Activated CD8-positive, alpha-beta memory T cell treated with anti-CD3 and anti-CD28 coated beads for 4 hours (primary cell): ENCODE measurements at places on chromosomes 11 and 22.

DNA sequence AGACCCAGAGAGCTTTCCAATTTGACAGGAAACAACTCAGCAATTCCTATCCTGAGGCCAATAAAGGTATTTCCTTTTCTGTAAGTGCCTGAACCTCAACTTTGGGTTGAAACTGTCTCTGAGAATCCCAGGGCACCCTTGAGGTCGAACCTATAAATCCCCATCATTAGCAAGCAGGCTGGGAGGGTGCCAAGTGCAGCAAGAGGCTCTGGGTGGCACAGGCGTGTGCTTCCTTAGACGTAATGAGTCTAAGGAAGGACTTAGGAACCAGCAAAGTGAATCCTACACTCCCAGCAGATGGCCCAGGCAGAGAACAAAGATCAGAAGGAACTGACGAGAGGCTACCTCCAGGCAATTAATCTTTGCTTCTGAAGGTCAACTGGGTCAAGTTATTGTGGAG is 234.3 kb upstream of the NARS2 start:
- DNase-seq, result no peak

GRCh38 chr11:38582151-38582550 is 1984.1 kb upstream of the RAG2 start:
- DNase-seq, result no peak

- no peak for DNase-seq
Observed at GRCh38 chr11:16410479-16410878, 54.1 kb upstream of the SOX6 start.

DNA sequence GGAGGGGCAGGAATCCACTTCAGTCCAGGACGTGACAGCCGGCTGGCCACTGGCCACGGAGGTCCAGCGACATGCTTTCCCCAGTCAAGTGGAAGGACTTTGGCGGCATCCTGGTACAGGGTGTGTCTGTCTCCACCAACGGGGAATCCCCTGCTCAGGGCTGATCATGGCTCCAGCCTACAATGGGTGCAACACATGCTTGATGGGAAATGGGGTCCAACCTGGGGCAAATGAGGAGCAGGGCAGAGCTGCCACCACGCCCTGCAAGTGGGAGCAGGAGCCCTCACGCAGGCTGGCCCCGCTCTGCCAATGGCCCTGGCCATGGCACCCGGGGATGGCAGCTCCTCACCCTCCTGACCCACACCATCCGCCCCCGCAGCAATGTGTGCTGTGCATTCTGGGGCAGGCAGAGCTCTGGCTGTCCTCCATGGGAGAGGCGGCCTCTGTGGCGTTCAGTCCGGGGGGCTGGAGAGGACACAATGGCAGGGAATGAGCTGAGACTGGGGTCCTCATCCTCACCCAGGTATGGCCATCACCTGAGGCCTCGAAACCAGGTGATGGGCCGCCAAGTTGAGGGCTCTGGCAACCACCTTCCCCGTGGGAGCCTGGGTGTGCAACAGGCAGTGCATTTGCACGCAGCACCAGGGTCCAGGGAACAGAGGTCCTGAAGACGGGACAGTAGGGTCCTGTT is 5.8 kb upstream of the SEPTIN5 start:
- DNase-seq, result no peak

GRCh38 chr11:8765294-8765693 is 82.7 kb downstream of the RPL27A start:
- no peak for DNase-seq

GRCh38 chr11:16817351-16817750 is 78.9 kb downstream of the C11orf58 start:
- DNase-seq, result no peak

DNA sequence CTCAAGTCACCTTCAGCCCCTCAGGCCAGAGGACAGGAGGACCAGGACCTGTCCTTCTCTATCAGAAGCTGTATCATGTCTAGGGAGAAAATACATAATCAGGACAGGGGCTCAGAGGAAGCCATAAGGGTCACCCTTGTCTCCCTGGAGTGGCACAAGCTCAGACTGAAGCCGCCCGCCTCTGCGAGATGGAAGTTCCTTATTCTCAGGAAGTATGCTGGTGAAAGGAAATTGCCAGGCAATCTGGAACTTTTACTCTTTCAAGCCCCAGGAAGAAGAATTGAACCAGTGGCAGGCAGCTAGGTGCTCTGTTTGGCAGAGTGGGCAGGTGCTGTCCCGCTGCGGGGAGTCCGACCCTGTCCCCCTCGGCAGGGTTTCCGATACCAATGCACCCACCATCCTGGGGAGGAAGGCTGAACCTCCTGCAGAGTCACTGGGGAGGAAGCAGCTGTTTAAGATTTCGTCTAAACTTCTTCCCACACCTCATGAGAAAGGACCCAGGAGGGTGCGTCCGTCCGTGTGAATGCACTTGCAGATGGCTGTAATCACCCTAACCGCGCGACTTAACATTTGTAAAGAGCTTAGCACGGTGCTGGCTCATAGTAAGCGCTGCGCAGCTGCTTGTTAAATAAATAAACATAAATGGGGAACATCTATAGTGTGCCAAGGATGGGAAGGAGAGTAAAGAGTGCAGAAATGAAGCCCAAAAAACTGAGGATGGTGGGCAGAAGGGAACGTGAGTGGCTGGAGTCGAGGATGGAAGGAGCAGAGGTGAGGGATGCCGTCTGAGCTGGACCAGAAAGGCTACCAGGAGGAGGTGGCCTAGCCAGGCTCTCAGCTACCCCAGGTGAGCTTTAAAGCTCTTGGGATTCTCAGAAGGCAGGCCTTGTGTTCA is 5.0 kb upstream of the ANO1 start:
- no peak for DNase-seq

DNA sequence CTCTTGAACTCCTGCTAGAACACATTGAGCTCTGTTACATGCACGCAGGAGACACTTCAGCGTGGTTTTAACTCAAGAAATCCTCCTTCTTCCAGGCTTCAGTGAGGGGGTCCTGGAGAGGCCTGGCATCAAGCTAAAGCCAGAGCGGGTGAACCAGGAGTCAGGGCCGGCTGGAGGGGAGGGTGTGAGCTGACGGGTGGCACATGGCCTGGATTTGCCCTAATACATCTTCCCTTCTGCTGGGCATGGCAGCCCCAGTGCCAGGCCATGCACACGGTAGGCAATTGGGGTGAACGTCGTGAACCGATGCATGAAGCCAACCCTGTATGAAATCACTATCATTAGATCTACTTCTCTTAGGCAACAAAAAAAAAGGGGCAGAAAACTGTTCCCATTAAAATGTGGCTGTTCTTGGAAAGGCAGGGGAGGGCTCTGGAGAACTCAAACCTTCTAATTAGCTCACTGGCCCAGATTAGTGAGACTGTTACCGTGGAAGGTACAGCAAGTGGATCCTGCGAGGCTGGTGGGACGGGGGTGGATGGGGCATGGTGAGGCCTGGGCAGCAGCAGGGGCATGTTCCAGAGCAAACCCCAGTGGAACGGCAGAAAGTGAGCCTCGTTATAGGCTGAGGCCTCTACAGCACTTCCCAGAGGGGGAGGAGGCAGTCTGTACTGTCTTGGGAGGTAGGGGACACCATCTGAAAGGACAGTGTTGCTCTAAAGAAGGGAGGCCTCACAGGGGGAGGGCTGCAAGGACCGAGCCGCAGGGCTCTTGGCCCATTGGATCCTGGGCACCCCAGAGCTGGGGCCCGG is 10.6 kb downstream of the IFT27 start:
- DNase-seq, result no peak

- no peak for DNase-seq
Observed at GRCh38 chr11:78759071-78759470, 184.4 kb upstream of the NARS2 start.

GRCh38 chr11:15175831-15176230 is 61.1 kb downstream of the INSC start:
- DNase-seq, result no peak

GRCh38 chr11:44977493-44977984 is 26.9 kb upstream of the TP53I11 start:
- DNase-seq, result no peak

DNA sequence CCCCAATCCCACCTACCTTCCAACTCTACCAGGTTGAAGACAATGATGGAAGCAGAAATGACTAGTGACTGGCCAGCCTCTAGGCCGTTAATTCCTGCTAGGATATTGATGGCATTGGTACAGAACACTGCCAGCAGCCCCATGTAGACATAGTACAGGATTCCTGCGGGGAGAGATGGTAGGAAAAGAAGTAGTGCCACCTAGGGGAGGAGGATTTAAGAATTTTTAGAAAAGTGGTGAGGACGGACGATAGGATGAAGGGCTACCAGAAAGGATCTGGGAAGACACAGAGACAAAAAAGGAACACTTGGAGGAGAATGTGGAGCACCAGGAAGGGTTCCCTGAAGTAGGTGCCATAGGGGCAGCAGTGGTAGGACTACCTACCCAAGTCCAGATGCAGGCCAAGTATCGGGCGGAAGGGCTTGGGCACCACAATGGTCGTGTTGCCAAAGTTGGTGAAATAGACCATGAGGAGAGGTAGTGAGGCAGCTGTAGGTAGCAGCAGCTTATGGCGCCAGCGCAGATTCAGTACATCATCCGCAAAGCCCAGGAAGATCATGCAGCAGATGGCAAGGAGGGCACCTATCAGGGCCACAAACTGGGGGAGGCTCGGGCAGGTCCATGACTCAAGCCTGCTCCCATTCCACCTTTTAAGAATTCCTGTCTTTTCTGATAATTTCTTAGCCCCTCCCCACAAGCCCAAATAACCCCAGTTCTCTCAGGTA is 1.2 kb downstream of the DPAGT1 start:
- no peak for DNase-seq

GRCh38 chr11:78646564-78647185 is 72.0 kb upstream of the NARS2 start:
- no peak for DNase-seq

- no peak for DNase-seq
Observed at GRCh38 chr11:4919250-4919649, at the start of gene OR51G2. TSS of gene OR51G2 (minus strand) at chr11:4919350. CDS start at chr11:4915663, 3,687 bp downstream.

DNA sequence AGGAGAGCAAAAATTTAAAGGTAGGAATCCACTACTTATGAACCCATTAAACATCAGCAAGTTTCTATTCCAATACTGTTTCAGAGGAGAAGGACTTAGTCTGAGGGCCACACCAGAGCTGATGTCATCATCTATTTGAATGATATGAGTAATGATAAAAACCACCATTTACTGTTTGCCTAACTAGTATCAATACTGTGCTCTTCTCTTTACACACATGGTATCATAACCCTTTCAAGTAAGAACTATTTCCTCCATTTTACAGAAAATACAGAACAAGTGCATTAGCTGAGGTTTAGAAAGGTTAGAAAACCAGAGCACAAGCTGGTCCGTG is 651.3 kb upstream of the KIRREL3 start:
- DNase-seq, result no peak

DNA sequence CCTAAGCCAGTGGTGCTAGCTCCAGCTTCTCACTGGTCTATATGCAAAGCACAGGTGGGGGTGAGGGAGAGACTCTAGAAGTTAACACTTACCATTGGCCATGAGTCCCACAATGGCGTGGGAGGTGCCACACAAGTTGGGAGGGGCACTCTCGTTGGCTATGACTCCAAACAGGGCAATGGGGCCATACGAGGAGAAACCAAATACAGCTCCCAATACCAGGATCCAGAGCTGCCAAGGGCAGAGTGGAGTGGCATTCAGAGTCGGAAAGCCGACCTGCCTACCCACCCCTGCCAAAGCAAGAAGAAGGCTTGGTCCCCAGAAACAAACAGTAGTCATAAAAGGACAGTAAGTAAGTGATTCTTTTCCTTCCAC is 5.6 kb downstream of the SLC37A4 start:
- no peak for DNase-seq

DNA sequence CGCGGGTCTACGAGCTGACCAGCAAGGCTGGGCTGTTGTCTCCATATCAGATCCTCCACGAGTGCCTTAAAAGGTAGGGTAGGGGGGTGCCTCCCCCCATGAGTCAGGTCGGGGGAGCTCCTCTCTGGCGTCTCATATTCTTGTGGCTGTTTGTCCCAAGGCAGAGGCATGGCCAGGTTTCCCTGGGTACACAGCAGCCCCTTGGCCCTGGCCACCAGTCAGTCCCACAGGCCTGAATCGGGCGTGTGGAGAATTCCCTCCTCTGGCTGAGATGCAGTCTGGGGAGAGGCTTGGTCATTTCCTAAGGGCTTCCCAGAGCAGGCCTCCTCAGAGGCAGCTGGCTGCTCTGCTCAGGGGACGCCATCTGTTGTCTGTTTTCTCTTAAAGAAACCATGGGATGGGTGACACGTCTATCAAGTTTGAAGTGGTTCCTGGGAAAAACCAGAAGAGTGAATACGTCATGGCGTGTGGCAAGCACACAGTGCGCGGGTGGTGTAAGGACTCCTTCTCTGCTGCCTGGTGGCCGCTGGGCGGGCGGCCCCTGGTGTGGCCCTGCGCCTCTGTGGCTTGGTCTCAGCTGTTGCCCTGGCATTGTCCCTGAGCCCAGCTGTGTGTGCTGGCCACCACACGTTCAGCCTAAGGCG is 9.6 kb upstream of the RANBP1 start:
- no peak for DNase-seq

DNA sequence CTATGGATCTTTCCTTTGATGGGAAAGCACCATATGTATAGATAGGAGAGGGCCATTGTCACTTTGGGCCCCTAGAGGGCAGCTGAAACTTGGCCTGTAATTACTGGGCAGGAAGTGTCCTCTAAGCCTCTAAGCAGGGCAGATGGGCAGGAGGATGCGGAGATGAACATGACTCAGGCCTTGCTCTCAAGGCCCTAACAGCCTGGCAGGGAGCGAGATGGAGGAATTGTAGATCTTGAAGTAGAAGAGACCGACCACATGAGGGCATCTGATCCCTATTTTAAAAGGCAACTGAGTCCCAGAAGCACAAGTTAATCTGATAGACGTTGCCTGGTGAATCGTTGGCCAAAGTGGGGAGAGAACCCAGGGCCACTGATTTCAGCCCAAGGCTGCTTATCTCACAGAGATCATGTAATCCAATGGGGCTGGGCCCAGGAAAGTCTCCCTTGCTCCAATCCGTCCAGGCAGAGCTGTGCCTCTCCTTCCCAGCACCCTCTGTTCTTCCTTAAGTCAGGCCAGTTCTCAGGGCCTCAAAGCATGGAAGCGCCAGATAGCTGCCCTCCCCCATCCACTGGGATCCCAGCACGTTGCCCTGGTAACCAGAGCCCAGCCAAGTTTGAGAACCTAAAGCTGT is 2.5 kb upstream of the SEPTIN3 start:
- no peak for DNase-seq

- DNase-seq, result no peak
Observed at GRCh38 chr11:41947392-41947791, 487.9 kb upstream of the LRRC4C start.

DNA sequence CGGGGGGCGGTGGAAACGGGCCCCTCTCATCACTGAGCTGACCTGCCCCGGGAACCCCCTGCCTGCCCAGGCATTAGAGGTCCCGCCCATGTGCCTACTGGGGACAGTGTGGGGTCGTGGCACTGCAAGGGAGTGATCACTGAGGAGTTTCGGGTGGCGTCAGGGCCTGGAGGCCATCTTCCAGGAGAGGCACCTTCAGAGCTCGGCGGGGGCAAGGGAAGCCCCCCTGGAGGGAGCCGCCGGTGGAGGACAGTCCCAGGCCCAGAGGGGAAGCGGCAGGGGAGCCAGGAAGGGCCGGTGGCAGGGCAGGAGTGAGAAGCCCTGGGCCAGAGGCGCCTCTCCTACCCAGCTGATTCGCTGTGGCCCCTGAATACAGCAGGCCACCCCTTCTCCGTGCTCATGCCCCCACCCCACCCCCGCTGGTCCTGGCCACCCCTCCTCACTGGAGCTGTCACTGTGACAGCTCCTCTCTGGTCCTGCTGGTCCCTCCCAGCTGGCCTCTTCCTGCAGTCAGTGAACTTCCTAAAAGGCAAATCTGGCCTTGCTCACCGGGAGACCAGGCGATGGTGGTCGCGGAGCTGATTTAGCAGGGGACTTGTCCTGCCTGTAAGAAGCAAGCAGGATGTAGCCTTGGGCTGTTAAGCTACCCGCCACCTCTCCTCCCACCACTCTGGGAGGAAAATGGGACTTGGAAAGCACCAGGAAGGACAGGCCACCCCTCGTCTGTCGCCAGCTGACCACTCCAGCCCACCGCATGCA is 2.0 kb upstream of the MAPK11 start:
- DNase-seq, result no peak

GRCh38 chr11:75051043-75051442 is 45.6 kb downstream of the OR2AT4 start:
- DNase-seq, result no peak
